CD4-positive, alpha-beta T cell treated with Interleukin-15 for 4 hours (primary cell): ENCODE measurements at places on chromosomes 11 and 22.

- DNase-seq, result no peak
Measured at GRCh38 chr11:44607987-44608386, 42.5 kb downstream of the CD82 start.

DNA sequence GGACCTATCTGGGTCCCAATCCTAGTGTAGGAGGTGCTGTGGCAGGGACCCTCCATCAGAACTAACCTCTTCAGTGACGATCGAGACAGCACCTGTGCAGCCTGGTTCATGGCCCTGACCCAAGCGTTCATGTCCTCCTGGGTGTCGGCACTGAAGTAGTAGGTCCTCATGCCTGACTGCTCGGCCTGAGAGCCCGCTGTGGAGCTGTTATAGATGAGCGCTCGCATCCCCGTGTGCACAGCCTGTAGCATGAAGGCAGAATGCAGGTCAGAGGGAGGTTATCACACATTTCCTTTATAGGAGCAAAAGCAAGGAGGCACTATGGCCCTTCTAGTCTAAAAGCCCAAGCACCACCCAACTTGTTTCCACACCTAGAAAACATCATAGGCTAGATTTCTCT lies 103.0 kb downstream of the C11orf58 start:
- DNase-seq, result no peak

GRCh38 chr22:19891317-19892256 lies 36.9 kb upstream of the GNB1L start:
- peak; percentile 88 for DNase-seq

GRCh38 chr22:25146307-25146706 lies 53.4 kb upstream of the CRYBB3 start:
- DNase-seq, result no peak

- no peak for DNase-seq
Measured at GRCh38 chr22:47048123-47049077, 285.9 kb downstream of the TBC1D22A start.

GRCh38 chr11:9884601-9885000 lies 220.7 kb downstream of the SWAP70 start:
- no peak for DNase-seq

GRCh38 chr11:70742553-70743291 lies 344.4 kb downstream of the CTTN start:
- no peak for DNase-seq

DNA sequence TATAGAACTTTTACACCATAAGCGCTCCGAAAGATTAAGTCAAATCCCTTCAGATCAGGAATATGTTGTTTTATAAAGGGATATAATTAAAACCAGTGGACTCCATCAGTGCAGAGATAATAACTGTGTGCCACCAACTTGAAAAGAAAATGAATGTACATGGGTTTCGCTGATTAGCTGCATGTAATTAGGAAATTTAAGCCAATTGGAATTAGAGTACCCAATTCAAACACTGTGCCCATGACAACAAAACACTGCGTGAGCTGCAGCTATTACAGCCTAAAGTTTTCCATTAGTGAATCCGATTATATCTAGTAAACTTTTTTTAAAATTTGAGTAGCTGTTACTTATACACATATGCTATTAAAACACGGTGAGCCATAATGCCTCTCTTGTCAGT lies 392.3 kb upstream of the ARHGAP42 start:
- no peak for DNase-seq

- DNase-seq, result no peak
Measured at GRCh38 chr11:1655168-1656060, 25.8 kb downstream of the KRTAP5-5 start.

GRCh38 chr11:35118906-35119305 lies 20.1 kb upstream of the CD44 start:
- DNase-seq, result no peak

DNA sequence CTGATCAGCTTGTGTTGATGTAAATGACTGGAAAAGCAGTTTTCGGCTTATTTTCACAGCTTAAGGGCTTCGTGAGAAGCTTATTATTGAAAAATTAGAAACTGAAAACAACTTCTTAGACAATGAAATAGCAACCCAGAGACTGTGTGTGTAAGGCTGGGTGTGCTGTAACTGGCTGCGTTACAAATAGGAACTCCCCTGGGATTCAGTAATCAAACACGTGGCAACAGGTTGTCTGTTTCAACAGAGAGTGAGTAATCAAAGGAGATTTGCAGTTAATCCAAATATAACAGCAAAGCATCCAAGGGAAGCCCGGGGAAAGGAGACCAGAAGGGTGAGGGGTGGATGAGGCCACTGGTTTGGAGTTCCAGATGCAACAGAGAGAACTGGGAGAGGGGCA lies 19.2 kb downstream of the NTM start:
- DNase-seq, result no peak

DNA sequence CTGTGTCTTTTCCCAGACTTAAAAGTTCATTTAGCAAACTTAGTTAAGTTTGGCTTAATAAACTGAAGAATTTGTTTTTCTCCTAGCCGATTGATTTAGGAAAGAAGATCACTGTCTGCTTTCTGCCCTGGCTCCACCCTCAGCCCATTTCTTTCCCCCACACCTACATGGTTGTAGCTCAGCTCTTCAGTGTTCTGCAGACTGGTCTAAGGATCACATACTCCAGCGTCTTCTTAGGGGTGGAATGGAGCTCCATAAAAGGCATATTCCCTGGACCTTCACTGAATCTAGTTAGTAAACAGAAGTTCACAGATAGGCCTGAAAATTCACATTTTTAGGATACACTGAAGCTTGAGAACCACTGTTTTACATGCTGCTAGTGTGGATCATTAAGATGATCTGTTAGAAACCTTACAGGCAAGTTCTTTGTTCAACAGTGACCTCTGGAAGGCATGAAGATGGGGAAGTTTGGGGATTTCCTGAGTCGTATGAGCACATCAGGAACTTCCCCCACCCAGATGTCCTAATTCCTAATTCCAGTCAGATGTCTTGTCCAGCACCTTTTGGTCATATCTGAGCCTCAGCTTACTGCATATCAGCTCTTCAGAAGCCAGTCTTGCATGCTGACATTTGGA lies 16.8 kb downstream of the PIWIL4 start:
- DNase-seq, result no peak

- DNase-seq, result no peak
Measured at GRCh38 chr11:5065027-5065426, 4.3 kb upstream of the OR52E1 start.

DNA sequence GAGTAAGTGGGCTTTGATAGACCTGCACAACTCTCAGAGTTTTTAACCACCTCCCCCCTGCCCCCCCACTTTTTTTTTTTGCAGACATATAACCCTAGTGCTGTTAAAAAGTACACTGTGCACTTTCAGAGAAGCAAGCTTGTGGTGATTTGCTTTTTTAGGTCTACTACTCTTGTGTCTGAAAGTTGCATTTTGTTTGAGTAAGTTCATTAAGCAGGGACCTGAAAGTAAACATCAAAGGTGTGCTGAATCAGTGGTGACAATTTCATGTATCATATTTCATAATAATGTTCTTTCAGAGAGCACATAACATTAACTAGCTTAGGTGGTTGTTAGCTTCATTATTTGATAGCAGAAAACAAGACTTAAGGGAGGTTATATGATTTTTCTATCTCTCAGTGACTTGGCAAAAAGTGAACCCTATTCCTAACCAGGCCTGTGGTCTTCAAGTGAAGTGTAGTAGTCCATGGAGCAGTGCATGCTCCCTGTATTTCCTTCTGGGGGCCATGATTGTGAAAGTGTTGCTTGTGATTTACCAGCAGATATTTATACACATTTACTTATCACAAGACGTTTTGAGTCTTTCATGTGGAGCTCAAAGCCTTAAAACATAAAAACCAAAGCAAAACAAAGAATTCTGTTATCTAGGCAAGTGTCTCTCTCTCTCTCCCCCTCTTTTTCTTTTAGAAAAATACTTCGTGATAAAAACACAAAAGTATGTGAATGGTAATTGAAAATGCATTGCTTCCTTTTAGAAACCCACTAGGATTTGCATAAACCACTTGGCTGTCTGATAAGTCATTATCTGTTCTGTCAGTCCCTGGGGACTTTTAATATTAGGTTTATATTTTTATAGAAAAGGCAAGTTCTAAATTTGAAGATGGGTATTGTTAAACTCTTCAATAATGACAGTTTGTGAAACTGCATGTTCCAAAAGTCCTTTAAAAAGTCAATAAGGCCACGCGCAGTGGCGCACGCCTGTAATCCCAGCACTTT lies 7.5 kb upstream of the RAG2 start:
- DNase-seq, result no peak

- no peak for DNase-seq
Measured at GRCh38 chr11:67344264-67344663, 9.1 kb downstream of the POLD4 start.

- DNase-seq, result no peak
Measured at GRCh38 chr22:44828193-44828592, 75.8 kb downstream of the ARHGAP8 start.

DNA sequence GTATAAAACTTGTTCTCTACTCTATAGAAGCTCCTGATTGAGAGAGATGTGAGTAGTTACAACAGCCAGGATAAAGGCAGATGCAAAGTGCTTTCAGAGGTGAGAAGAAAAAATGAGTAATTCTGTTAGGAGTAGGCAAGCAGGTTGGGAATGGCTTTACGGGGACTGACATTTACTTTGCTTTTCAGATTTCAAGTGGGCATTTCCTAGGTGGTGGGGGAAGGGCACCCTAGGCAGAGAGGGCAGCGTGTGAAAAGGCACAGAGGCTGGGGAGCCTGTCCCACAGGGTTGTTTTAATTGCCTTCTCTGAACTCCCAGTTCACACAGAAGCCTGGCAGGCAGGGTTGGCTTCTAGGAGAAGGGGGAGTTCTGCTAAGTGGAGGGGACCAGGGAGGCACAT lies 106.5 kb downstream of the NAV2 start:
- no peak for DNase-seq

GRCh38 chr11:107123022-107123421 lies 104.7 kb upstream of the GUCY1A2 start:
- no peak for DNase-seq

DNA sequence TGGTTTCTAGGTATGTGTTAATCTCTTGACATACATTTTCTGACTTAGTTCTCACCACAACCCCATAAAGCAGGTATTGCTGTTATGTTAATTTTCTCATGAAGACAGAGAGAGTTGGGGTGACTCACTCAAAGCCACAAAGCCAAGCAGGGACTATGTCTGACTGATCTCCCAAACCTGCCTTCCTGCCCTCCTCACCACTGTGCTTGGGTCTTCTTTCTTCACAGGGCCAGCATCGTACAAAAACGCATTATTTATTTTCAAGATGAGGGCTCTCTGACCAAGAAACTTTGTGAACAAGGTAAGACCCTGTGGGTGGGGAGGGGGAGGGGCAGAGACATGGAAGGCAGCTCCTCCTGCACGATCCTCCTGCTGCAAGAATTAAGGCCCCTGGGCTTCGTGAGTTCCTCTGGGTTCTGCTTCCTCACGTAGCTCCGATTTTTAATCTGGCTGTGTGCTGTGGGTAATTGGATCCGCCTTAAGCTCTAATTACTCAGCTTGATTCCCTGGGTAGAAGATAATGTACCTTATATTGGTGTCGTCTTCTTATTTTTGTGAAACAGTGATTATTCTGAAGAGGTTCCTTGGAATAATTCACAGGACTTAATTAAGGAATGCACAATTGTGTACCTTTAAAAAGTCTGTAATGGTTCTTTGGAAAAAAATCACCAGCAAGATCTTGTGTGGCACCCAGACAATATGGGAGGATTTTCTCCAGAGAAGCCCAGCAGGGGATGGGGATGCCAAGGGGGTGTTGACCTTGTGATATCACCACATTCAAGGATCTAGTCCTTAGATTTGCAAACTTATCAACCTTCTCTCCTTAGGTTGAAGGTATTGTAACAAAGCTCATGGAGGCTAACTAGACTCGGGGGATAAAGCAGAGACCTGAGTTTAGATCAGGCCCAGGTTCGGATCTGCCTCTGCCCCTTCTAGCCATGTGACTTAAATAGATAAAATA lies 112.9 kb downstream of the SPON1 start:
- DNase-seq, result peak; percentile 68

- DNase-seq, result no peak
Measured at GRCh38 chr11:72598466-72598865, 75.8 kb downstream of the PDE2A start.

DNA sequence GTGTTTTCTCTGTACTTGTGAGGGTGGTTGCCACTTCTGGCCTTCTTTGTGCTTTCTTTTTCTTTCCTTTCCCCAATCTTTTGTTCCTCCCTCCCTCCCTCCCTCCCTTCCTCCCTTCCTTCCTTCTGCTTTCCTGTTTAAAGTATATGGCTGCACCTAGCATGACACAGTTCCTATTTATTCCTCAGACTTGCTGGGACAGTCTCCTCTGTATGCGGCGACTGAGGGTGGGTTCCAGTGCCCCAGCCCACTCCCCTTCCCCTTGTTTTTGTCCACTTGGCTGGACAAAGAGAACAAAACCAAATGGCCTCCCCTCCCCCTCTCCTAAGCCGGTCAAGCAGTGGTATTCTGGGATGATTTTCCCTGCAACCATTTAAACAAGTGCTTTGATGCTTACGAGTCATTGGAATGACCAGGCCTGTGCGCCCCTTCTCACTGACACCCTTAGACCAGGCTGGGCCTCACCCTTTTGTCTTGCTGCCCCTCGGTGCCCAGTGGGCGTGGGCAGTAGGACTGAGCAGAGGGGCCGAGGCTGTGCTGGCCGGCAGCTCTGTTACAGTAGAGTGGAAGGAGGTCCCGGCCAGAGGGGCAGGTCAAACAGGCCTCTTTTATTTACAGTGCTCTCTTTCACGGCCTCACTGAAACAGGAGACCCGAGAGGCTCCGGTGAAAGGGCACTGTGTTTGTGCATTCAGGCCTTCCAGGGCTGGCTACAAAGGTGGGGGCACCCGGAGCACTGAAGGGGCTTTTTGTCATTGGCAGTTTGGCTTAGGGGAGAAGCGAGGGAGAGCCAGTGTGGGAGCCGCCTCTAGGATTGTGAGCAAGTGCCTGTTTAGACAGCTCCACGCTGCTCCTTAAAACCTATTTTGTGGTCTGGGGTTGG lies 32.2 kb downstream of the ZBTB16 start:
- DNase-seq, result no peak

DNA sequence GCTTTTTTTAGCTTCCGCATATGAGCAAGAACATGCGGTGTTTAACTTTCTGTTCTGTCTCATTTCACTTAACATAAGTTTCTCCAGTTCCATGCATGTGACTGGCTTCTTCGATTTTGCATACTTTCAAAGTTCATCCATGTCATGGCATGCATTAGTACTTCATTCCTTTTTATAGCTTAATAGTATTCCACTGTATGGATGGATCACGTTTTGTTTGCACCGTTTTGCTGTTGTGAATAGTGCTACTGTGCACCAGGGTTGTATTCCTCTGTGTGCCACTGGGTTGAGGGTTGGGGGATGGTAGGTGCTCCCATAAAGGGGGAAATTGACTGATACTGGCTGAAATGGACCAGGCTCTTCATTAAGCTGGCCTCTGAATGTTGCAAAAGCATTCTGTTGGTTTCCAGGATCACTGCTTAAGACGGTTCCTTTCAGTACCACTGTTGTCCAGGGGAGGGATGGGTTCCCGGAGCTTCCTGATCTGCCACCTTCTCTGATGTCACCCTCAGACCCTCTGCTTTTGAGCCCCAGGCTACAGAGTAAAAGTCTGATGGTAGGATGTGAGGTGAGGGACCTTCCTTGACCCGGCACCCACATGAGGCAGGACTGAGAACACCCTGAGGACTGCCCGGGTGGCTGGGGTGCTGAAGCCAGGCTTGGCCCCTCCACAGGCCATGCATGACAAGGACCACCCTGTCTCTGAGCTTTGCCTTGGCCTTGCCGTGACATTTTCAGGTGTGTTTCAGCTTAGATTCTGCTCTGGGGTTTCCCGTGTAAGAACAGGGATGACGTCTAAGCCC lies 24.4 kb downstream of the DGCR6L start:
- DNase-seq, result no peak

GRCh38 chr11:70480711-70481110 lies 82.4 kb downstream of the CTTN start:
- DNase-seq, result no peak
